ENCODE measurements at places on chromosomes 6 and 20. TPM values are rescaled to one million over a fixed set of nuclear protein-coding genes. Genes with fewer than 3 reads are reported as not detected.

The EEF1A2 gene
- total RNA-seq = 0.80 TPM

- H3K27ac ChIP-seq = no peak overlapping the region
- no peaks in the 10 kb centered on the region for H3K4me1 ChIP-seq
- no peak overlapping the region for H3K4me3 ChIP-seq
- H3K36me3 ChIP-seq = no peaks in the 10 kb centered on the region
Measured at GRCh38 chr6:119742188-119742803, 392.7 kb upstream of the MAN1A1 start.

The PSMB8 gene
- total RNA-seq = 353 TPM

The DUSP22 gene
- total RNA-seq = 22.0 TPM

DNA sequence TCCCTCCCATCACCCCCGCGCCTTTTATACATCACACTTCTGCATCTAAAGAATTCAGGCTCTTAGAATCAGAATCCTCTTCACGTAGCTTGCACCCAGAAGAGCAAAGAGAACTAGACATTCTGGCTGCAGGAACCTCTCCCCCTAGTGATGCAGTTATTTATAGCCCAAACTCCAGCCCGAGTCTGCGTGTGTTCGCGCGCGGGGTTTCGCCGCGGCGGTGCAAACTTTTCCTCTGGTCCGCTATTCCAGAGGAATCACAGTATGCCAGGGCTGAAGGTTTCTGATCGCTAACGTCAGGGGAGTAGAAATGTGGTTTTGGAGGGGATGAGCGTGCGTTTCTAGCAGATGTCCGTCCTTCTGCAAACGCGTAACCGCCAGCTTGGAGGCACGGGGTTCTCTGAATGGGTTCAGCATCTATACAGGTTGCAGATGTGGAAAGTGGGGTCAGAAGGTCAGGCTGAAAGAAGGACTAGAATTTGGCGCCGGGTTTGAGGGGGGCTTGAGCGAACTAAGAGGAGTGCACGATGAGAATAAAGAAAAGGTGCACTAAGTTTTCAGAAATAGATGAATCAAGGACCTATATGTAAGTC lies 1.8 kb downstream of the EPHA7 start:
- H3K27me3 ChIP-seq = peaks cover 64% of the 10 kb centered on the region
- H3K36me3 ChIP-seq = no peaks in the 10 kb centered on the region
- peak overlapping the region; percentile 47 for H3K4me3 ChIP-seq
- DNase-seq = no peak
- peaks cover 19% of the 10 kb centered on the region for H3K4me1 ChIP-seq
- peak overlapping the region; percentile 69 for H3K27ac ChIP-seq
